Esophagus muscularis mucosa (tissue), 4 donors: ENCODE measurements at places on chromosomes 11 and 22.

DNA sequence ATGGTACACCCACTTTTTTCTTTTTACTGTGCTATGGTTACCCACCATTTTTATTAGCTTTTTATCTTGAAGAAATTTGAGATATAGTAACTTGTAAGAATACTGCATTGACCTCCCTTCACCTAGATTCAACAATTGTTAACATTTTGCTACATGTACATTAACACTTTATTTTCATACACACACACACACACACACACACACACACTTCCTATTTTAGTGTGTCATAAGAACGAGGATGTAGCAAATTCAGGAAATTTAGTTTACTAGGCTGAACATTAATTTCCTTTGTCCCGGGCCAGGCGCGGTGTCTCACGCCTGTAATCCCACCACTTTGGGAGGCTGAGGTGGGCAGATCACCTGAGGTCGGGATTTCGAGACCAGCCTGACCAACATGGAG is 1.1 kb upstream of the ATP6V1E1 start:
- DNase-seq: no peak
- peaks cover 8% of the 10 kb centered on the region for H3K36me3 ChIP-seq
- H3K27ac ChIP-seq: peak overlapping the region; percentile 89
- H3K4me1 ChIP-seq: peaks cover 18% of the 10 kb centered on the region

DNA sequence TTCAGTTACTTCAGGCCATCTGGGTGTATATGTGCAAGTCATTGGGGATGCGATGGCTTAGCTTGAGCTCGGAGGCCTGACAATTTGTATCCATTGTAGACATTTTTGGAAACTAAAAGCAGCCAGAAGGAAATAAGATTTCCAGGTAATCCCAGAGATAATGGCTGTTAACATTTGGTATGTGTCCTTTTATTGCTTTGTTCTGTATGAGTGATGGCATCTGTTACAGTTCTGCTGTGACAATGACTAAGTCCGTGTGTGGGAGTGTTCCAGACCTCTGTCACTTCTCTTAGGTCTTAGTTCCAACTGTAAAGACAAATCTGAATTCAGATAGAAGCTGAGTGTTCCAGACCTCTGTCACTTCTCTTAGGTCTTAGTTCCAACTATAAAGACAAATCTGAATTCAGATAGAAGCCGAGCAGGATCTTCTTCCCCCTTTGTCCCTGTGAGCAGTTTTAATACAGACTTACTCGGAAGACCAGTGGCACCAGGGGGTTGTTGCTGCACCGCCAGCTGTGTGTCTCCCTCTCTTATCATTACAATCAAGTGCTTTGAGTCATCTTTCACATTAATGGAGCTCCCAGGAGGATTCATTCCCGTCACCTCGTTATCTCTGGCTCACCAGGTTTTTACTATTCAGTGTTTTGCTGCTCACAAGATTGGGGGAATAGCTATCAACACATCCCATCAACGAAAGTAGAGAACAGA is 190.9 kb upstream of the SORL1-AS1 start:
- DNase-seq: no peak
- H3K36me3 ChIP-seq: no peaks in the 10 kb centered on the region
- no peaks in the 10 kb centered on the region for H3K27me3 ChIP-seq

DNA sequence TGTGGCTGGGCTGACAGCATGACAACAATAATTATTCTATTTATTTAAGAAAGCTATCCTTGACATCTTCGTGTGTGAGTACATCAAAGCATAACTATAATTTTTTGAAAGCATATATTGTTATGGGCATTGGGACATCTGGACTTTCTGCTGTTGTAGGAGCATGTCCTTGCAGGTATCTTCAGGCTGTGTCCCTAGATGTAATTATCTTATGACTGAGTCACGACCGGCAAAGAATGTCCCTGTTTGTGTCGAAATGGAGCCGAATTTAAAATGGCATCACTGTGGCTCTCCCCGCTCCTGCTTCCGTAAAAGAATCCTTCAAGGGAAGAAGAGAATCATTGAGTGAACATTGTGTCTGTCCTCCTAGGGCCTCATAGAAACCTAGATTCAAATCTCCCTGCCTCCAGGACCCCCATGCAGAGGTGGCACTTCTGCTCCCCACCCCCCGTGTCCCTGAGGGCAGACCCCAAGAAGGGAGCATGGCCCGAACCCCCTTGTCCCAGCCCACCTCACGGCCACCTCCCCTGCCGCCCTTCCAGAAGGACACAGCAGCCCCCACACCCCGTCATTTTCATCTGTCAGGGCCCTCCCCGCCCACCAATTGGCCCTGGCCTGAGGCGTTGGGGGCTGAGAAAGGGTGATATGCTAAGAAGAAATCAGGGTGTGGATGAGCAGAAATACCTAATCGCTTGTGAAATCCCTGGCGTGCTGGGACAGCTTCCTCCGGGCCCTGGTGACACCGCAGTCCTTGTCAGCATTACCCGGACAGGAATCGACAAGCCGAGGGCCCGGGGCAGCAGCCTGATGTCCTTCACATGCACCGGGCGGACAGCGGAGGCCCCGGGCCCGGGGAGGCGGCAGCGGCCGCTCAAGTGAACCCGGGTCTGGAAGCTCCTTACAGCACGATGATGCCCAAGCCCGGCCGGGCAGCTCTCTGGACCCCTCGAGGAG is 48.6 kb upstream of the SLC22A12 start:
- no peak overlapping the region for H3K27ac ChIP-seq
- no peak for DNase-seq
- H3K4me1 ChIP-seq: no peaks in the 10 kb centered on the region
- no peaks in the 10 kb centered on the region for H3K36me3 ChIP-seq
- no peaks in the 10 kb centered on the region for H3K27me3 ChIP-seq
- no peak overlapping the region for H3K4me3 ChIP-seq

- H3K4me3 ChIP-seq: no peak overlapping the region
- H3K36me3 ChIP-seq: no peaks in the 10 kb centered on the region
- no peak overlapping the region for H3K27ac ChIP-seq
- no peaks in the 10 kb centered on the region for H3K4me1 ChIP-seq
- H3K27me3 ChIP-seq: no peaks in the 10 kb centered on the region
Measured at GRCh38 chr11:128563942-128564641, 23.3 kb downstream of the ETS1 start.

DNA sequence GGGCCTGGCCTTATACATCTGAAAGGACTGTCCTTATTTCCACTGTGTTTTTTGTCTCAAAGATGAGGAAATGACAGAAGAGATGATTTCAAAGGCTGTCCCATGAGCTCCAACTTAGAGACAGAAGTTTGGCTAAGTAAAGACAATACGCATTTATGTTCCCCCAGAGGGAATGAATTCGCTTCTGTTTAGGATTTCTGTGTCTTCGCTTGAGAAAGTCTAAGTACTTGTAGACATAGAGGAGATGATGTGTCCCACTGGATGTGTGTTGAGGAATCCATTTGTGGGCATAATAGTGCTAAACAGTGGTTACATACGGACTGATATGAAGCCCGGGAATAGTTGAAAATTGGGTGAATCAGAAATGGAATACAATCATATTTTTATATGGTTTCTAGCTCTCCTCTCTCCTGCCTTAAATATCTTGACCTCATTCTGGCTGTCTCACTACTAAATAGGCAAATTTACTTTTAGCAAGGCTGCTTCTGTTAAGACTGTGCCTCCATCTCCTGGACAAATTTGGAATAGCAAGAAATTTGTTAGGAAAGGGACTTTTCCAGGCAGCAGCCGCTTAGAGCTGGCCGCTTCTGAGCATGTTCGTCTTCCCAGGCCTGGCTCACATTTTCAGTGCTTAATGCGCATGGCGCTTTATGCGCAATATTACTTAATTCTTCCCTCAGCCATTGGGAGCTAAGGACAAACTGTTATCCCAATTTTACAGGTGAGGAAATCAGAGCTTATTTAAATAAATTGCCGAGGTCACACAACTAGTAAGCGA is 1.9 kb upstream of the PEX26 start:
- H3K4me1 ChIP-seq: peaks cover 41% of the 10 kb centered on the region
- no peak for DNase-seq
- H3K4me3 ChIP-seq: no peak overlapping the region

DNA sequence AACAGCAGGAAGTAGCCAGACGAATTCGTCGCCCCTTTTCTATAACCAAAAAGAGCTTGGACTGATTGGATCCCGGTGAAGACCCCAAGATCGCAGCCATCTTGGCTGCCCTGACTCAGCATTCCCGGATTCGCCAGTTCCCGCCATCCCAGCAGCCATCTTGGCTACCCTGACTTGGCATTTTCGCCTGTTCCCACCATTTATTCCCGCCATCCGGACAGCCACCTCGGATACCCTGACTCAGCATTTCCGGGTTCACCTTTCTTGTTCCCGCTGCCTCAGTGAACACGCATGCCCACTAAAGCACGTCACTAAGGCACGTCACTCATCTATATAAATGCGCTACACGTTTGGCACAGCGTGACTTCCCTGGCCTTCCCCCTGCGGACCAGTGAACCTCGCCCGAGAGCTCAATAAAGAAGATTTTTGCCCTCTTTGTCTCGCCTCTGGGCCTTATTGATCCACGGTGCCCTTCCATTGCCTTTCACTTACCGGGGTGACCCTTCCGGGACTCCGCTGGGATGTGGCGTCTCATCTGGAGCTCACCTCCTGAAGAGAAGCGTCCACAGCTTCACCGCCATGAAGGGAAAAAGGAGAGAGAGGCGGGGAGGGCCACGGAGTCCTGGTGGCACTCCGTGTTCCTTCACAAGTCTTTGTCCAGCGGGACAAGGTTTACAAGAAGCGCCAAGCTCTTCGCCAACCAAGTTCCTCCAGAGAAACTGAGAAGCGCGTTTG is 4.0 kb upstream of the OR56A3 start:
- H3K27ac ChIP-seq: no peak overlapping the region
- no peak for DNase-seq
- no peaks in the 10 kb centered on the region for H3K4me1 ChIP-seq
- H3K4me3 ChIP-seq: no peak overlapping the region
- no peaks in the 10 kb centered on the region for H3K36me3 ChIP-seq
